ENCODE measurements at places on chromosomes 5 and 9. TPM values are rescaled to one million over a fixed set of nuclear protein-coding genes. Genes with fewer than 3 reads are reported as not detected.

Gene DMXL1
- 37.4 TPM for total RNA-seq

Gene IL9
- total RNA-seq, result not detected

Gene PLCXD3
- 19.3 TPM for total RNA-seq

Gene TMEM174
- not detected for total RNA-seq

Gene ORM2
- not detected for total RNA-seq

Gene AKNA
- 20.6 TPM for total RNA-seq

Gene SCGB3A2
- not detected for total RNA-seq

Gene BRINP1
- total RNA-seq, result 8.2 TPM

Gene PRR7
- total RNA-seq, result 26.4 TPM

Gene COL27A1
- total RNA-seq, result 19.2 TPM

Gene BNIP1
- 9.2 TPM for total RNA-seq

Gene PCDH1
- total RNA-seq, result 0.46 TPM

Gene ST6GALNAC4
- total RNA-seq, result 119 TPM

Gene PPP1R2B
- total RNA-seq, result not detected

Gene NEUROG1
- not detected for total RNA-seq

Gene IL17B
- total RNA-seq, result 9.0 TPM

Measured in cardiac muscle cell (in vitro differentiated cells and primary cell).